ENCODE measurements at places on chromosomes 2 and 18.

DNA sequence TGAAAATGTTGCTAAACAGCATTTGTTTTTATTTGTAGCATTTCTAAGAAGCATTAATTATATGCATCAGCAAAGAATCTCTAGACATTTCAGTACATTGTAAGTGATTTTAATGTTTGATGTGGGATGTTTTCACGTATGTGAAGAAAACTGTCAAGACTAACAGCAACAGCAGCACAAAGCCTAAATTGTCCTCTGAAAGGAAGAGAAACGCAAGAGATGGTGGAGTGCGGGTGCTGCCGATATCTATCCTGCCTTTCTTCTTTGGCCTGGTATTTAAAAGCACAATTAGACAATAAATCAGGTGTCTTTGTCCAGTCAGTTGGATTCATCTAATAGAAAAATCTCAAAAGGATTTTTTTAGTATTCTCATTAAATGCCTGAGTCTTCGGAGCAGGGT, 3.1 kb downstream of the TWIST2 start:
- DNase-seq: no peak

DNA sequence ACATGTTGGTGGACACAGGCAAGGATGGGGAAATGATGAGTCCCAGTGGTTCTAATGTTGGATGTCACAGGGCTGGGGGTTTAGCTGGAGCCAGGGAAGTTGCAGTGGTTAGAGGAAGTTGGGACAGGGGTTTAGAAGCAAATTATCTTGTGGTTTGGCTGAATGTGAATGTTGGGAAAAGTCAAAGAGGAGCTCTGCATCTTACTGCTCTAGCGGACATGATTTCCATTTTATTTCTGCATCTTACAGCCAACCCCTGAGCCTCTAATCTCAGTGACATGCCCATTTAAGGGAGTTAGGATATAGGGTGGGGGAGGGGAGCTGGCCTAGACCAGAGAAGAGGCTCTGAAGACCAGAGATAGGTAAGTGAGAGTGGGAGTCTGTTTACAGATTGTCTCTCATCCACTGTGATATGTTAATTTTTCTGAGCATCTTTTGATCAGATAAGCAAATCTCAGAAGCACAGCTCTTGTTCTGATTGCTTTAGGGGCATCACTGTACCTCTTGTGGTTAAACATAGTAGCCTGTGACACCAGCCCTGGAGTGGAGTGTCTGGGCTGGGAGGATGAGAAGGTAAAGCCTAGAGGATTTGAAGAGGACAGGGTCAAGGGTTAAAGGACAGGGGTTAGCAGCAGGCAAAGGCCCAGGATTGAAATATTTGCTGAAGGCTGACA, 43.6 kb downstream of the SETBP1 start:
- no peak for DNase-seq

GRCh38 chr2:32249731-32250236, 14.9 kb downstream of the NLRC4 start:
- no peak for DNase-seq

GRCh38 chr2:224252631-224253030, 149.3 kb downstream of the FAM124B start:
- no peak for DNase-seq

GRCh38 chr2:98868548-98869271, 67.3 kb downstream of the CRACDL start:
- DNase-seq: no peak

GRCh38 chr2:226483745-226484619, 315.6 kb downstream of the IRS1 start:
- DNase-seq: no peak

DNA sequence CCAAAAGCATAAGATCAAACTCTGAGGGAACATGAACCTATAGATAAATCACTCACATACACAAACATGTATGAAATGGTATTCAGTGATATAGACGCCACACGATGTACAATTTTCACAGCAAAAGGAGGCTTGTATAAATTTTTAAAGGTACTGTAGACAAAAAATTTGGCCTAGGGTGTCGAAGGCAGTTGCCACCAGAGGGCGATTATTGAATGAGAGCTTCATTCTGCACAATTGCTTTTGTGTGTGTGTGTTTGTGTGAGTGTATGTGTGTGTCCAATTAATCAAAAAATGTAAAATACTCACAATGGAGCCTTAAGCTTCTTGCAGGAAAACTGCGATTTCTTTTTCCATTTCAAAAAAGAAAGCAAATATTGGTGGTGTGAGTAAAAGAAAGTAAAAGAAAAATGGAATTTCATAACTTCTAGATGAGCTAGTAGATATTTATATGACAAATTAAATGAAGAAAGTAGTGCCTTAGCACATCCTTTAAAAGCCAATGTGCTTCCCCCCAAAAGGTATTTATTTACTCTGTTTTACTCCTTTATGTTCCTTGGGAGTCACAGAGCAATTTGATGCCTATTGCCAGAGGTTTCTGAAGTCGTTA, 800.1 kb downstream of the SATB2 start:
- no peak for DNase-seq

GRCh38 chr2:188970211-188970610, 4.0 kb upstream of the COL3A1 start:
- no peak for DNase-seq
